ENCODE measurements at places on chromosomes 5 and 9.

DNA sequence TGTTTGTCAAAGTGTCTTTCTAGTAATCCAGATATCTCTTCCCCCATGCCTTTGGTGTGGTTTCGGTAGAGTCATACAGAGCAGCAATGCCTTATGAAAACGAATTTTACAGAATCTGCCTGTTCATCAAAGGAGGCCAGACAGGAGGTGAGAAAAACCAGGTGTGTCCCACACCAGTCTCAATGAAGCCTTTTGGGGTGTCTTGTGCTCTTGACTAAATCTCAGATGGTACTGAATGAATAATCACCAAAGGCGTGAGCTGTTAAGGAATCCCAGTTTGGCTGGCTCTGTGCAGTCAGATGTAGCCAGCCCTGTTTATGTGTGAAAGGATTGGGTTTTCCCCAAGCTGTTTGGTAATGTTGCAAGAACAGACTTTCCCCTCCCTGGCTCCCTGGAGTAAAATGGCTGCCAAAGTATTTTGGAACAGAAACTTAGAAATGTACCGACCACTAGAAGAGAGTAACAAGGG, 70.8 kb upstream of the CDKN2B start:
- DNase-seq: no peak

DNA sequence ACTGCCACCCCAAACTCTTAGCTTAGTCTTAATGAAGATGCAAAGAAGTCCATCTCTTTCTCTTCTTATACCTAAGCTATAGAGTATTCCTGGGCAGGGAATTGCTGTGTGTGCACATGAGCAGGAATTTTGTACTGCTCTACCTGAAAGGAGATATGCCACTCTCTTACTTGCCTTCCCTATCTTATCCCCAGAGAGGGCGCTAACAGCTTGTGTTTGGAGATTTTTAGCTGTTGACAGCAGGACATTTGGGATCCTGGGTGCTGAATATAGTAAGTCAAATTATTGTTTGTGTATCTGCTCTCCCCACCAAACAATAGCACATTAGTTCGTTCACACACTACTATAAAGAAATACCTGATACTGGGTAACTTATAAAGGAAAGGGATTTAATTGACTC, 159.5 kb downstream of the GABRG2 start:
- DNase-seq: no peak

GRCh38 chr9:84314306-84314705, 26.3 kb downstream of the SLC28A3 start:
- no peak for DNase-seq

- DNase-seq: no peak
Measured at GRCh38 chr5:20556115-20556763, 568.2 kb upstream of the CDH18 start.

DNA sequence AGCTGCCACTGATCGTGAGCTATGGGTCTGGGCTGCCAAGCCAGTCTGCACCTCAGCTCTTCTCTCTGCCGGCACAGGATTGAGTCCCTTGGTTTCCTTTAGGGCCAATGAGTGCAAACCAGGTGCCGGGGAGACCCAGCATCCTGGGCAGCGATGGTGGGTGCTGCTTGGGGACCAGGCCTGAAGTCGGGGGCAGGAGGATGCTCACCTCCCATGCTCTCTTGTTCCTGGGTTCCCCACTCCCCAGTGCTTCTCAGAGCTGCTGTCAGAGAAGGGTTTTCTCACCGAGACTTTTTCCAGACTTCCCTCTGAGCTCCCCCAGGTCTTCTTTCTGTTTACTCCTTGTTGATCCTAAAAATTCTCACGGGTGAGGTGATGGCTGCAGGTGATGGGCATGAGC, 61.2 kb downstream of the IRX1 start:
- DNase-seq: no peak

DNA sequence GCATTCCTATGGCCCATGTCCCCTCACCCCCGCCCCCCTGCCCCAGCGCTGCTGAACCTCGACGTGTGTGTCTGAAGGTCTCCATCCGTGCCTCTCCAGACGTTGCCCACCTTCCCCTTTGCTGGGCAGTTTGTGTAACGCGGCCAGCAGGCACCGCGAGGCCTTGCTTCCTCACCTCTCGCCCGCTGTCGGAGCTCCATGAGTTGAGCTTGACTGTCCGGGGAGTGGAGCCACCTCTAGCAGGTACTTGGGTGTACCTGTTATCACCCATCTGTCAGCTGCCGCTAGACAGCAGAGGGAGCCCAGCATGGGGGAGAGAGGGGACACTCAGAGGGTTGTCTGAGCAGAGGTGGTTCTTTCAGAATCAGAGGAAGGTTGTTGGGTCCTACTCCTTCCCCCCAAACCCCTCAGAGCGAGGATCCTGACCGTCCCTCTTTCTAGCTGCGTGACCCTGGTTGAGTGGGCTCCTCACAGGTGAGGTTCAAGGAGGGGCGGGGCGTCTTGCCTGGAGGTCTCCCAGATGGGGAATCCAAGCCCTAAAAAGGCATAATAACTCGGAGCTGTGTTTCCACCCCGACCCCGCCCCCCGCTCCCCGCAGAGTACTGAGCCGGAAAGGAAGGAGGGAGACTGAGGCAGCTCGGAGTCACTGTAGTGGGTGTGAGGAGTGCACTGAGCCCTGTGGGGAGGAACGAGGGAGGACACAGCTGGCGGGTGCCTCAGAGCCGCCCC, 184.7 kb downstream of the C9orf50 start:
- DNase-seq: no peak

GRCh38 chr5:963673-964531, 44.7 kb upstream of the NKD2 start:
- DNase-seq: no peak

GRCh38 chr9:123511326-123512277, 155.6 kb downstream of the CRB2 start:
- no peak for DNase-seq

DNA sequence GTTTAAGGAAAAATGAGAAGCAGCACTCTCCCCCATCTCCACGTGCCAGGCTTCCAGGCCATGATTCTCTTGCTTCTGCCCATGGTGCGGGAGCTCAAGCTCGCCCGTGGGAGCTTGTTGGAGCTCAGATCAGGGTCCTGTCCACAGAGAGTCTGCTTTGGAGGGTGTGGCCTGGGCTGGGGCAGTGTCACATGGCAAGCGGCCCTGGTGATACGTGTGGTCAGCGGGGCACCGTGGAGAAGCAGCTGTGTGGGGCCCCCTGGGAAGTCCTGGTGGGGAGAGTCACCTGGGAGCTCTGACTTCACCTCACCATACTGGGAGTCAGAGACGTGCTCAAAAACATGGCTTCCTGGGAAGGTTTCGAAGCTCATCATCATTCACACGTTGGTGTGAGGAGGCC, 275.3 kb downstream of the GADD45G start:
- DNase-seq: no peak

GRCh38 chr5:80745490-80745889, 90.7 kb upstream of the DHFR start:
- no peak for DNase-seq

GRCh38 chr5:71939452-71940230, 167.6 kb upstream of the MAP1B start:
- DNase-seq: no peak

DNA sequence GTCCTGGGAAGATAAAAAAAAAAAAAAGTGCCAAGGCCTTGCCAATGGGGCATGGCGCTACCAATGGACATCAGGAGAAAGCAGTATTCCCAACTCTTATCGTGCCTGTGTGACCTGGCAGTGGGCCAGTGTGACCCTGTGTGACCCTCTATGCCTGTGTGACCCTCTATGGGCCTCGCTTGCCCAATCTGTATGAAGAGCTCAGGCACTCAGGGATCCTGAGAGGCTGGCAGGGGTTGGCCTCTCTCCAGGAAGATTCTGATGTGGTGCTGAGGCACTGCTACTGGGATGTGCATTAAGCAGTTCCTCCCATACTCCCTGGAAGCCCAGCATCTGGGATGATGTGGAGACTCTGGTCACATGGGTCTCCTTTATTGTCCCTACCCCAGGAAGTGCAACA, 179.2 kb downstream of the MACROH2A1 start:
- DNase-seq: no peak

GRCh38 chr5:168951356-168951755, 349.6 kb downstream of the SLIT3 start:
- no peak for DNase-seq

GRCh38 chr5:59779453-59779852, 114.1 kb downstream of the PDE4D start:
- DNase-seq: no peak

- DNase-seq: no peak
Measured at GRCh38 chr9:38394416-38394815, 1.9 kb downstream of the ALDH1B1 start.

DNA sequence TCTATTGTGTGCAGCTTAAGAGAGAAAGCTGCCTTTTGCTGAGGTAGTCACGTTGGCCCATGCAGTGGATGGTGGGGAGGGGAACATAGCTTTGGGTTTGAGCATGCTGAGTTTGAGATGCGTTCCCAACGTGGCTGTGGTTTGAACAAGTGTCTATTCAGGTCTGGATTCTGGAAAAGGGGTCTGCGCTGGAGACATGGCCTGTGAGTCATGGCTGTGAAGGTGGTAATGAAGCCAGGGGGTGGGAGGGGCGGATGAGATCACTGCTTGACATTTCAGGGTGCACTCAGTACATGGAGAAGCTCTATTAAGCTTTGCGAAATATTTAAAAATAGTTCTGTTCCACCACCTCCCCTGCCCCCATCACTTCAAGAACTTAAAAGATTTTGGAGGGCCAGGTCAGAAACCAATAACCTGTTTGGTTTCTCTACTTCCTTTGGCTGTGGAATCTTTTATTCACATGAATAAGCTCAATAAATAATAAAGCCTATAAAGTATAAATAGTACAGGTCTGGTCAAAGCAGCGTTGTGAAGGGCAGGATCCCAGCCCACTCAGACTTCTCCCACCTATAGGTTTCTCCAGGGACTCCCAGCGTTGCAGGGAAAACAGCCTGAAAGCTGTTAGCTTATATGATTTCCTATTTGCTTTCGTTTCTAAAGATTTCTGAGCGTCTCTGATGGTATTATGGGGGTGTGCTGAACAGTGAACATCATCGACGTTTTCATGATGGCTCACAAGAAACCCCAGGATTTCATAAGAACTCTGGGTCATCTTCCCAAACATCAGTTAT, 189.9 kb downstream of the NSG2 start:
- DNase-seq: no peak

GRCh38 chr5:56605231-56605630, 210.1 kb upstream of the MAP3K1 start:
- no peak for DNase-seq

- no peak for DNase-seq
Measured at GRCh38 chr9:19460243-19460642, 51.4 kb downstream of the ACER2 start.

DNA sequence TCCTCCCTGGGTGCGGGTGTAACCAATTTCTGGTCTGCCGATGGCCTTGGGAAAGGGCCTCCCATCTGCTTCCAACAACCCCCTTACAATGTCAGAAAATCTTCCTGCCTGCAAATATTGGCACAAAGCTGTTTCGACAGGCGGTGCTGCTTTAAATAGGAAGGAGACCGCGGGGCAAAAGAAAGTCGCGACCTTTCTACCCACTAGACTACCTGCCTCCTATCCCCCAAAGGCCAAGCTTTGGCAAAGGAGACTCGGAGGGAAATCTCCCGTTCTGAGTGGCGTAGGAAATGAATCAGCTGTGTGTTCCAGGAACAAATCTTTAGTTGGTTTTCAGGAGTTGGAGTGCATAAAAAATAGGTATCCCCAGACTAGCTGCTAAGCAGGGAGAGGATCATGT, 36.8 kb upstream of the NFIB start:
- no peak for DNase-seq

DNA sequence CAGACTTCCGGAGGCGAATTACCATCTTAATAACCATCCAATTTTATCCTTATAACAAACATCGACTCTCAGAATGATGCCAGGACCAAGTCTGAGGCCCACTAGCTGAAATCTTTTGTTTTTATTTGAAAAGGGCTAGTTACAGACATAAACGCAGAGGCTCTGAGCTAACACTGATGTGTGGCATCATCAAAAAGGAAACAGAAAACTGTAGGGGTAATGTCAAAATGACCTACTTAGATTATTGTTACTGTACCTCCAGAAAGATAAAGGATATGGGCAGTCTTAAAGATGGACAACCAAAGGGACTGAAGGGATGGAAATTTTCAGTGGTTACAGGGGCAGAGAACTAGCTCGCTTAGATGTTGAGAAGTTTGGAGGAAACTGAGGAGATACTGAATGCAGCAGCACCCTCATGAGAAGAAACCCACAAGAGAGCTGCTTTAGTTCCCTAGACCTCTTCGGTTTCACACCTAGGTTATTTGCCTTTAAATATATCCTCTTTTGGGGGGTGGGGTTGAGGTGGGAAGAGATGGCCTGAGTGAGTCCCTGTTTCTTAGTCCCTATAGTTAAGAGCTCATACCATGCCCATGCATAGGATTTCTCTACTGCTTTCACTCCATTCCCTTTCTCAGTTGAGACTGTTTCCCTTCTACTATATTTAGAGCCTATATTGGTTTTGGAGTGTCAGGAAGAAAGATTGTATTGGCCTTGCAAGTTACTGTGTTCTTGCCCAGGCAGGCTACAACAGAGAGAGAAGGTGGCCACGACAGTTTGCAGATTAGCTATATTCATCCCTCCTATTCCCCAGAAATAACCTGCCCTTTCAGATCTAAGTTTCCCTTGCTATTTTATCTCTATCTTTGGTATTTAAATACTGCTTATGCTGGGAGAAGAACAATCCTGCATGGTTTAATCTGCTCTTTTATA, 320.4 kb upstream of the EFNA5 start:
- no peak for DNase-seq

DNA sequence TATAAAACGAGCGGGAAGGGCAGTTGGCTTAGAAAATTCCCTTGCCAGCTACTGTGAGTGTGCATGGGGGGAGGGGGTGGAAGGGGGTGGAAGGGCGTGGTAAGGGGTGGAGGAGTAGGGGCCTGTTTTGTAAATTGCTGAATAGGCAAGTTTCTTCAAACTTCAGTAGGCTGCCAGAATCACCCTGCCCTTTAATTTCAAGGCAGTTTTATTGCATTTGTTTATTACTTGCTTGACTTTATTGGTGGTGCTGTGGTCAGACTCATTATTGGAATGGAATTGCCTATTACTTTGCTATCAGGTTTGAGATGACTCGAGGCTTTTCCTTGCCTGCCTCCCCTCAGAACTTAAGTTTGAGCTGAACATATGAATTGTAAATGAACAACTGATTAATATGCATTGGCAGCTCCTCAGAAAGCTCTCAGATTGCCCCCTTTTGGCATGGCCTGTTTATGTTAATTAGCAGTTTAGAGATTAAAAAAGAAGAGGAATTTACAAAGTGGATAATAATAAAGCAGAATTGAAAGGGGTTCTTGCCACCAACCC, 76.0 kb downstream of the SEMA6A start:
- no peak for DNase-seq

DNA sequence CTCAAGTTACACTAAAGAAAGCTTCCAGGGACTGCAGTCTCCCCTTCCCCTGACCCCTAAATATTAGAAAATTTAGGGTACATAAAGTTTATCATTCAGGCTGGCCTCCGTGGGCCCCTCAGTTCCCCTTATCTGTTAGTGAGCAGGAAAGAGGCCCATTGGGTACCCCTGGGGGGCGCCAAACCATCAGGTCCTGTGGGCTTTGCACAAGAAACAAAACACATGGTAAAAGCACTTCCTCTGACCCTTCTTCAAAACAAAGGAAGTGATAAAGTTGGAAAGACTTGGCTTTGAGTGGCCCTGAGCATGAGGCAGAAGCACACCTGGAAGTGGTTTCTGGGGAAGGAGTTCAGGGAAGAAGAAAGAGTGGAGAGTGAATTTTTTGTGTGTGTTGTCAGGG, 213.0 kb downstream of the SMARCA2 start:
- peak; percentile 36 for DNase-seq

GRCh38 chr5:2001300-2001699, 118.6 kb upstream of the IRX4 start:
- DNase-seq: no peak
